HuH-7.5 (cell line): ENCODE measurements at places on chromosomes 12 and 14.
A peak's percentile ranks its signal among the peaks of the same experiment; 100 is the strongest.

- DNase-seq: no peak
Measured at GRCh38 chr12:12378616-12379015, 21.7 kb downstream of the BORCS5 start.

DNA sequence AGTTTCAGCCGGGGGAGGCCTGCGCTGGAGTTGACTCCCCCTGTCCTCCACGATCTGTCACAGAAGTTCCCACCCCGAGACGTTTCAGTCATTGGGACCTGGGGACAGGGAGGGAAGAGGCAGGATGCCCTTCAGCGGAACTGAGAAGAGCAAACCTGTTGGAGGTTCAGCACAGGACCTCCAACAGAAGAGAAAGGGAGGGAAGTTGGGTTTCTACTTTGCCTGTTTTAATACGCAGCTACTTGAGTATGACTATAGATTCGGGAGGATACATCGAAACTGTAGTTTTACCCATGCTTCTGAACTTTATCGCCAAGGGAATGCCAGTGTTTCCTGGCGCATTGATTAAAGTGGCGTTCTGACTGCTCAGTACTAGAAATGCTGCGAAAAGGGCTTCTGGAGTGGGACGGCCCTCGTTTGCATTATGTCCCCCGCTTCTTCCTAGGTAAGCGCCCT, 2.3 kb upstream of the DUSP6 start:
- no peak for DNase-seq

DNA sequence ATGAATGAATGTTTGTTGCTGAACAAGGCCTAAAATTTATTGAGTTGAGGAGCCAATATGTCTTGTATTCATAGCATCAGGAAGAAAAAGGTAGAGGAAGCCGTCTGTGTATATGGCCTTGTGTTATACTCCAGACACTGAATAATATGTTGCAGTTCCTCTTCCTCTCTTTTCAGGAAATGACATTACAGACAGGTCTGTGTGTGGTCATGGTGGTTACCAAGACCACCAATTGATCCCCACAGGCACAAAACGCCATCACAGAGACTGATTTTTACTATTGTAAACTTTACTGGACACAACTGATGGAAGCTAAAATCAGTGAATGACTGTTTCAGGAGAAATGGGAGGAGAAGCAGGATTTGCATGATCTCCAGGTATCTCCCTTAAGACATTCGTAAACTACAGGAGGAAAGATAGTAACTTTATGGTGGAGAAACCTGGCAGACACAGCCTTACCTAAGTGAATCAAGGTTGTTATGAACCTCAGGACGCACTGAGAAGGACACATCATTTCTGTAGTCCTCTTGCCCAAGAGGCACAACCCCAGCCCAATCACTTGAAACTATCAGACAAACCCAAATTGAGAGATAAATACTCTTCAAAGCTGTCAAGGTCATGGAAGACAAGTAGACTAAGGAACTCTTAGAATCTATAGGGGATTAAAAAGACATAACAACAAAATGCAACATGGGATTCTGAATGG, 334.1 kb upstream of the RGS6 start:
- no peak for DNase-seq

DNA sequence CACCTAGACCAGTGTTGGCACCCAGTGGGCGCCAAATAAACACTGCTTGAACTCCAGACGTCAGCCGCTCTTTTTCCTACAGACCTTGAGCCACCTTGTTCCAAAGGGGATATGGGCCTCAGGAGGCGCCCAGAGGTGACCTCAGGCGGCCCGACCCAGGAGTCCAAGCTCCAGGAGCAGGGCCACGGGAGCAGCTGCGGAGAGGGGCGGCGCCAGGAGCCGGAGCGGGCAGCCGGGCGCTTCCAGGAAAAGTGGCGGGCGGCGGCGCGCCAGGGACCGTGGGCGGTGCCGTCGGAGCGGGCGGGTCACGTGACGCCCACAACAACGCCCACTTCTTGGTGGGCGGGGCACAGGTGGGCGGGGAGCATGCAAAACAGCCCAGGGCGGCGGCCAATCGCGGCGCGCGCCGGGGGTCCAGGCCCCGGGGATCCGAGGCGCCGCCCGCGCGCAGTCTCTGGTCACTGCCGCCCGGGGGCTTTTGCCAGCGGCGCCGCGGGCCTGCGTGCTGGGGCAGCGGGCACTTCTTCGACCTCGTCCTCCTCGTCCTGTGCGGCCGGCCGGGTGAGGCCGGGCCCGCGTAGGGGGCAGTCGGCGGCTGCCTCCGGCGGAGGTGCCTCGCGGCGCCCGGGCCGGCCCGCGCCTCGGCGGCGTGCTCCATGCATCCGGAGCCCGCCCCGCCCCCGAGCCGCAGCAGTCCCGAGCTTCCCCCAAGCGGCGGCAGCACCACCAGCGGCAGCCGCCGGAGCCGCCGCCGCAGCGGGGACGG, at the start of gene ORAI1:
TSS of gene ORAI1 (plus strand) at position 444 of the 766 bp plus-strand sequence.
- peak; percentile 88 for DNase-seq

- DNase-seq: no peak
Measured at GRCh38 chr12:27577688-27578087, 53.7 kb downstream of the PPFIBP1 start.

GRCh38 chr14:88004506-88005036, 364 bp upstream of the GPR65 start:
- DNase-seq: no peak

DNA sequence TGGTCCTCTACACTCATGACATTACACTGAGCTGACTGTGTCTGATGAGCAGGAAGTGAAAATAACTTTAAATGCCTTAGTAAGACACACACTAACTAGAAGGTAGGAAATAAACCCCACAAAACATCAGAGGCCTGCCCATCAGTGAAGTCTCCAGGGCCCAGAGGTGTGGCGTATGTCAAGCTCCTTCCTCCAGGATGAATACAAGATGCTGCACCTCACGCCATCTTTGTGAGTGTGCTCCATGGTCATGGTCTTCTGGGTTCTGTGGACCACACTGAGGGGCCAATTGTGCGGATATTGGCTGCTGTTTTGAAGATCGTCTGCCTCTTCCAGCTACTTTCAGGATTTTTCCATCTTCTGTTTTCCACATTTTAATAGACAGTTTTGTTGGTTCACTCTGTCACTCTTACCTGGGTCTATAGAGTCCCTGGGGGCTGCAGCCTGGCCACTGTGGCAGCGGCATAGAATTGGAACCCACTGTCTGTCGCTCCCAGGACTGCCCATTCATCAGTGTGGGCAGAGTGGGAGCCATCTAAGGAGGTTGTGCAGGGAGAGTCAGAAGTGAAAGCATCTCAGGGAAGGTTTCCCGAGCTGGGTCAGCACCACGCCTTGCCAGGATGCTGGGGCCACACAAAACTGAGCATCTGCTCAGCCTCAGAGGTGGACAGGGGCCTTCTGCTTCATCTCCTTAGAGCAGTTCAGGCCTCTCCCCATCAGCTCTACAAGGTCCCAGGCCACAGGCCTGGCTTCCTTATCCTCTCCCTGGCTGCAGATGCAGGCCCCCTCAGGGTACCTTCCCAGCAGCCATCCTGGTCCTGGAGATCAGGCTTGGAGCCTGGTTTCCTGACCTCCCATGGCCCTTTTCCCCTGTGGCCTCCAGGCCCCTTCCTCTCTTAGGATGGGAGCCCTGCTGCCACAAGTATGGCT, 57.5 kb upstream of the C14orf180 start:
- DNase-seq: no peak

DNA sequence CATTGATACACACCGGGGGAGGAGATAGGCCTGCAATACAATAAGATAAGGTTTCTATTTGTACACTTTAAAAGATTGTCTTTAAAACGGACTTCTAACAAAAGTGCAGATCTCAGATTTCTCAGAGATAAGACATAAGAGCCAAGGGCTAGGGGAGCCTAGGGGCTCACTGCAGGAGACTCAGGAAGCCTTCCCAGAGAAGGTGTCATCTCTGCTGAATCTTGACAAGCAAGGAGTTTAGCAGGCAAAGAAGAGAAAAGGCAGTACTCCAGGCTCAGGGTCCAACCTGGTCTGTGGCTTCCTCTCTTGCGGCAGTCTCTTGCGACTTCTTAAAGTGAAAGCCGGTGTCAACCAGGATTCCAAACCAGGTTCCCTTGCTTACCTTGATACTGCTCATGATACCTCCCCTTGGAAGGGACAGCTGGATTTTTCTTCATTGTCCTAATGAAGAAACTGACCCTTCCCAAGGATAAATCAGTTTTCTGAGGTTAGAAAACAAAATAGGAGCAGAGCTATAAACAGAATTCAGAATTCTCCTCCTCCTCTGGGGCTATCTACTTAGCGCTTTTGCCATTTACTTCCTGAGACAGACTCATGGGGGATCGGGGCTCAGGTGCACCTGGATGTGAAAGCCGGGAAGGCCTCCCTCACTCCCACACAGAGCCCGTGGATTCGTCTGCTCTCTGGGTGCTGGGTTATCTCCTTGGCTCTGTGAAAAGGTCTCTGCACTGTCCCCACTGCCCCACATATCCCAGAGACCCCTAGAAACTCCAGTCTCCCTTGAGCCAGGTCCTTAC, 1.7 kb upstream of the SCNN1A start:
- DNase-seq: no peak
